ENCODE measurements at places on chromosomes 12 and 14.

DNA sequence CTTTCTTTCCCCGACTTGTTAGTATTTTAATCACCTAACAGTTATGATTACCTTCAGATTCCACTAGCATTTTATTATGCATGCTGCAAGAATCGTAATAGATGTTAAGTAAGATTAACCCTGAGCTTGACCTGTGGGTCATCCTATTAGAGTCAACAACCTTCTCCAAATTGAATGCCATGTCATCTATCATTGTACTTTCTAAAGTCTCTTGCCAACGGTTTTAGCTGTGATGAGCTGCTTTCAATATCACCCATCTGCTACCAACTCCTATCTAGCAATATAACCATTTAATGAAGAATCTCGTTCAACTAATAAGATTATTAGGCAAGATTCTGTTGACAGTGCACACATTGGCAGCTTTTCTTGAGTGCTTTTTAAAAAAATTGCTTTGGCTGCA is 33.7 kb downstream of the DACT1 start:
- DNase-seq = no peak

DNA sequence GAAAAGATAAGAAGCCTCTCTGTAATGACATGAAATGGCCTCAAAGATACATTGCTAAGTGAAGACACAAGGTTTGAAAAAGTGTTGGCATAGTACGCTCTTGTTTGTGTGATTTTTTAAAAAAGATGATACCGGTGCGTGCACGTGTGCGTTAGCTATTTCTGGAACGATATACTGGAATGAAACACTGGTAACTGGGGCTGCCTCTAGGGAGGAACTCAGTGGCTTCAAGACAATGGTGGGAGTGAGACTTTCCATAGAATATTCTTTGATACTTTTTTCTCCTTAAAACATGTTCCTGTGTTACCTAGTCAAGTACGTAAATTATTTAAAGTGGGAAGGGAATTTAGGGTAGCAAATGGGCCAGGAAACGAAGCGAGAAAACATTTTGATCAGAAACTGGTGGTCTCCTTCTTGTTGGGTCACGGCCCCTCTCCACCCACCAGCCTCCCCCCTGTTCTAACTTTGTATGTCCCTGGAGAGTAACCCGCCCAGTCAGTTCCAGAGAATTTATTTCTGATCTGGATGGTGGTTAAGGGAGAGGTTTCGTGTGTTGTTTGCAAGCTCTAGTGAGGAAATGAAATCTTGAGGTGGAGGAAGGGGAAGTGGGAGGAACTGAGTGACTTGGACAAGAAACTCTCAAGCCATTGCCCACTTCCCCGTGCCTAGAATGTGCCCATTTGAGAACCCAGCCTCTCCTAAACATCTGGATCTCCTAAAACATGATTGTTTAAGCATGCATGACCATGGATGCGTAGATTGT is 6.6 kb downstream of the FGF6 start:
- DNase-seq = no peak

- DNase-seq = no peak
Measured at GRCh38 chr14:89489761-89490437, 72.9 kb upstream of the FOXN3 start.

DNA sequence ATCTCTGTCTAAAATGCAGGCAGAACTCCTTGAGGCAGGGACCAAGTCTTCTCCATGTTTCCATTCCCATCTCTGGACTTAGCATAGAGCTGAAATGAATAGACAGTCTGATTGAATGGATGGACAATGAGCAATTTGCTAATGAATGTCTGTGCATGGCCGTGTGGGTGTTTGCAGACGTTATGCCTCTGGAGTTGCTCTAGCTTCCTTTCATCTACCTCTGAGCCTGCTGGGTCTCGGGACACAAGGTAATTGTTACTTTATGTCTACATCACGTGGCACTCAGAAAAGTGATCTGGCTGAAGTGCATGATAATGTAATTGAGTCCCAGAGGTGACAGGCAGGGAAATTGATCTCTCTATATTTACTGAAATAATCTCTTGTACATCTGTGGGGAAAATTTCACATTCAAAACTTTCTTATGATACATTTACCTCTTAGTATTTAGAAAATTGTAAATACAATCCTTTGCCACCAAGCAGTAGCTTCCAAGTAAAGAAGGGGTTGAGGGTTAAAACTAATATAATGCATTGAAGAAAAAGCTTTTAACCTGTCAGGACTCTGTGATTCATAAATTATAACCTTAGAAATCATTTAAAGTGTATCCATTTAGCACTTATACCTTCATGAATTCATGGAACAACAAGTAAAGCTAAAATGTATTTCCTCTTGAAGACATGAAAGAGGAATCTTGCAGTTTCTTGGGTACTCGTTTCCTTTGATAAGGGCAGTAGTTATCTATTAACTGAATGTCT is 424.1 kb downstream of the APAF1 start:
- DNase-seq = no peak

GRCh38 chr12:111777345-111778045 is 10.8 kb downstream of the ALDH2 start:
- DNase-seq = no peak

GRCh38 chr12:54596526-54596946 is 8.1 kb upstream of the PPP1R1A start:
- DNase-seq = no peak

DNA sequence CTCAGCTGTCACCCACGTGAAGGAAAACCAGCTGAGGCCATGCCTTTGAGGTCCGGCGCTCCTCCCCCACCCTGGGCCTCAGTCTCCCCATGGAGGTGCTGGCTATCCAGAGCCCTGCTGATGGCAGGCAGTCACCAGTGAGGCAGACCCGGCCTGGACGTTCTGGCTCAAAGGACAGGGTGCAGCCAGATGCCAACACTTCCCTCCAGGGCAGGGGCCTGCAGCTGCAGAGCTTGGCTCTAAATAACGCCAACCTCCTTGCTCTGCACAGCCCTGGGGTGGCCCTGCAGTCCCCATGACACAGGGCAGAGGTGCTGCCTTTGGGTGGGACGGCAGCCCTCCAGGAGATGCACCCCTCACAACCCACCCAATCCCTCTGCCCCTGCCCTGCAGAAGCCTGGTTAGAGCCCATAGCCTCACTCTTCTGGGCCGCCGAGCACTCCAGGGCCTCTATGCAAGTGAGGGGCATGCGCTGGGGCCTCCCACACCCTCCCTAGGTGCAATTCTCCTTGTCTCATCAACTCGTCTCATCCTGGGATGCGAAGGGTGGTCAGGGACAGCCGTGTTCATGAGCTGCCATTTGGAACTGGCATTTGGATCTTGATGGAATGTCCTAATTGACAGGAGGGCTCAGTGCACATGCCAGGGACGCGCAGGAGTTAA is 30.4 kb downstream of the CCDC85C start:
- no peak for DNase-seq

DNA sequence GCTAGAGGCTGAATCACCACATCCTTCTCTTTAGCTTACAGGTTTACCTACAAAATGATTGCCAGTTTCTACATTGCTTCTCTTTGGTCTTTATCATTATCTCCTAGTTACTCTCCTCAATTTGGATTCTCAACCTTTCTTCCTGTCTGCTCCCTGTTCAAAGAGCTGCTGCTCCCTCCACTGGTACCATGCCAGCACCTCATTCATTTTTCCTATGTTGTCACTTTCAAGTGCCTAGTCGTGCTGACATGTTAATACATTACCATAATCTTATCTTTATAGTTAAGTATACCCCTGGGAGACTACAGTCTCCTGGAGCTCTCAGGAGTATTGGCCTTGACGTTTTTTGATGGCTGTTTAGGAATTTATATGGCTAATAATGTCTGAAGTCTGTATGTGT is 14.2 kb downstream of the FRS2 start:
- no peak for DNase-seq

DNA sequence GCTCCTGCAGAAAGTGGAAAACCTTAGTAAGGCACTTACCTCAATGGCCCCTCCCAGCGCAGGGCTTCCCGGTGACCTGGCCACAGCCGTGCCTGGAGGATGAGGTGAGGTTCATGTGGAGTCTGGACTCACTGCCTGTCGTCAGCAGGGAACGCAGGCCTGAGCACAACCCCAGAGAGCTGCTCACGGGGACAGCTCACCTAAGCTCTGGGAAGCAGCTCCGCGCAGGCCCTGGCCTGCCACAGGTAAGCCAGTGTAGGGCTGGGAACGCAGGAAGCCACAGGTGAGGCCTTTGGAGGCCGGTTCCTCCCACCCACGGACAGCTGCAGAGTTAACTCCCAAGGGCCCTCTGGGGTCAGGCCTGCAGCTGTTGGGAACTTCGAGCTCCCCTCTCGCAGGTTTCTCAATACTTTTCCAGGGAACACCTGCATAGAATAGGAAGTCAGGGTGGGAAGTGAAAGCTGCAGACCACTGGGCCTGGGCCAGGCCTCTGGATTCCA is 32.7 kb downstream of the ANAPC7 start:
- DNase-seq = no peak

- DNase-seq = no peak
Measured at GRCh38 chr14:93855737-93856136, 67.5 kb upstream of the PRIMA1 start.

GRCh38 chr12:41531147-41531829 is 343.2 kb downstream of the PDZRN4 start:
- no peak for DNase-seq

DNA sequence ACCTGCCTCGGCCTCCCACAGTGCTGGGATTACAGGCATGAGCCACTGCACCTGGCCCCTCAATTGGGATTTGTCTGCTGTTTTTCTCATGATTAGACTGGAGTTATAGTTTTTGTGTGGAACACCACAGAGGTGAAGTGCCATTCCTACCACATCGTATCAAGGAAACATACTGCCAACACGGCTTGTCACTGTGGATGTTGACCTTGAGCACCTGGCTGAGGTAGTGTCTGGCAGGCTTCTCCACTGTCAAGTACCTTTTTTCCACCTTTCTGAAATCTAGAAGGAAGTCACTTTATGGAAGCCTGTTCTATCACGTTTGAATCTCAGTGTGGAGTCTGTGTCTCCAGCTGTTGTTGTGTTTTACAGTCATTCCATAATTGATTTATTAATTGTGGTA is 21.4 kb upstream of the SEL1L start:
- DNase-seq = no peak

DNA sequence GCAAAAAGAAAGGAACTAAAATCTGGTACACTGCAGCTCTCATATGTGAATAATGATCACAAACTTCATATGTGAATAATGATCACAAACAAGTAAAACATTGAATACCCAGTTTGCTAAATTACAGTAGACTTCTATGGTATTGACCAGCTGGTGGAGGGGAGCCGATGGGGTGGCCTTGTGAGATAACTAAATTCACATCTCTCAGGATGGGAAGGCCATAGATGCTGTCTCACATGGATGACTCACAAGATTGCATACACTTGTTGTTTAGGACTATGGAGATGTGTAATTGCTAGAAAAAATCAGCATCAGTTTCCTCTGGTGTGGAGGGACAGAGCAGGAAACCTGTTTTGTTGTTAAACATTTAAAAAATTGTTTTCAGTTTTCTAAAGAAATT is 49.2 kb downstream of the ACACB start:
- no peak for DNase-seq

DNA sequence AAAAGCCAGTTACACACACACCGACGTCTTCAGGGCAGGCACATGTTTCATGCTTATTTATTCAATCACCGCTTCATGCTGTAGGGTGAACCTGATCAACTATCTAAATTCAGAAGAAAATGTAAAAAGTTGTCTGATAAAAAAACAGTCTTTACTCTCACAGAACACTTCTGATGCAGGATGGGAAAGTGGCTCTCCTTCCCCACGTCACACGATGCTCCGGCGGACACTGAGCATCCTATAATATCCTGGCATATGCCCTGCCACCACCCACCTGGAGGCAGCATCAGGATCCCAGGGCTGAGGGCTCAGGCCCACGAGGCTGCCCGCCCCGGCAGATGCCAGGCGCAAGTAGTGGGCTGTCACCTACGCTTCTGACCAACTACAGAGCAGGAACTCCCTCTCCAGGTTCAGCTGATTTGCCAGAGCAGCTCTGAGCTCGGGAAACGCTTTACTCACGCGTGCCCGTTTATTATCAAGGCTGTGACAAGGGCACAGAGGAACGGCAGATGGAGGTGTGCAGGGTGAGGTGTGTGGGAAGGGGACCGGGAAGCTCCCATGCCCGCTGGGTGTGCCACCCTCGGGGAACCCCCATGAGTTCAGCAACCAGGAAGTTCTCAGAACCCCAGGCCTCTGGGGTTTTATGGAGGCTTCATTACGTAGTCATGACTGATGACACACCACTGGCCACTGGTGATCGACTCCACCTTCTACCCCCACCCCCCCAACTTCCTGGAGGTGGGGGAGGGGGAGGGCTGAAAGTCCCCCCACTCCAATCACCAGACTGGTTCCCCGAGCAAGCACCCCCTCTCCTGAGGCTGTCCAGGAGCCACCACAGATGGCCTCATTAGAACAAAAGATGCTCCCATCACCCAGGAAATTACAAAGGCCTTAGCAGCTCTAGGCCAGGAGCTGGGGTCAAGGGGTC is 32.1 kb downstream of the SLC15A4 start:
- no peak for DNase-seq

- no peak for DNase-seq
Measured at GRCh38 chr12:29569132-29569757, 71.8 kb upstream of the OVCH1 start.

DNA sequence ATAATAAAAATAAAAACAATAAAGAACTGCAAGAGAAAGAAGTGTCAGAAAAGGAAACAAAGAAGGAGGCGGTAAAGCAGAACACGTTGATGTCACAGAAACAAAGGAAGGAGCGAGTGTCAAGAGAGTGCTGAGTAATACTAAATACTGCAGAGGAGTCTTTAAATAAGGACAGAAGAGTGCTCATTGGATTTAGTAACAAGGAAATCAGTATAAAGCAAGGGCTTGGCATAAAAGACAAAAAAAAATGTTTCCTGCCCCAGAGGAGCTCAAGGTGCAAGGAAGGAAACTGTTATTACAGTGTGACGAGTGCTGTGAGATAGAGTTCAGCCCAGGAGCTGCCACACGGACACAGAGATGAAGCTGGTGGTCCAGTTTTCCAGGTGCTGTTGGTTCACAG is 8.4 kb upstream of the TUBA1A start:
- DNase-seq = no peak

DNA sequence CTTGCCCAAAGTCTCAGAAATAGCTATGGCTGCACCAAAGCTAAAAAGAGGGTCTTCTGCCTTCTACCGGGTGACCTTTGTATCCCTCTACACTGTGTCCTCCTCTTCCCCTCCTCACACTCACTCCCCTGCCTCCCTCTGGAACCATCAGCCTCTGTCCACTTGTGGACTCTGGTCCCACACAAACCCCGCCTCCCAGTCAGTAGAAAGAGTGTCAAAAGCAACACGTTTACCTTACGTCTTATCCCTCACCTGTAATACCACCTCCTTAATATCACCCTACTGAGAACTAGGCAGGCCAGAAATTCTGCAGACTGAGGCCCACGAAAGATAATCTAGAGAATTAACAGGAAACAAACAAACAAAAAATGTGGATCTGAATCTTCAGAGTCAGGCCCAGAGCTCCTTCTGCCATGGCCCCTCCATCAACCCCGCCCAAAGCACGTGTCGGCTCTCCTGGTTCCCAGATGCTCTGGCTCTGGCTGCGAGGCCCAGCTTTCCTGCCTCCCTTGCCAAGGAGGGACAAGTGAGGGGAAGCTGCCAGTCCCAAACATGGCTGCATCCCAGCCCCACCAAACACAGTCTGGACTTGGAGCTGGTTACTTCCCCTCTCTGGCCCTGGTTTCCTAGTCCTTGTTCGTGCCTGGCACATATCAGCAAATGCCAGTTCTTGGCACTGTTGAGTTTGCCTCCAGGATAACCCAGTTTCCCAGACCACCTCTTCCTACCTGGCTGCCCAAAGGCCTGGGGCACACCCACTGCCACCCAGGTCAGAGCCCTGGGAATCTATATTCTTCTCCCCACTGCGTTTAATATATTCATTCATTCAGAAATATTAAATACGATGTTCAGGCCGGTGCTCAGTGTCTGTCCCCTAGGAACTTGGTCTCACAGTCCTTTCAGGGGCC is 2.7 kb downstream of the ACTN1 start:
- DNase-seq = no peak

All from AG09309 (cell line).